ENCODE measurements at places on chromosomes 1 and 21.
A peak's percentile ranks its signal among the peaks of the same experiment; 100 is the strongest.

- no peak for DNase-seq
Observed at GRCh38 chr1:157249739-157250138, 111.5 kb upstream of the ETV3 start.

DNA sequence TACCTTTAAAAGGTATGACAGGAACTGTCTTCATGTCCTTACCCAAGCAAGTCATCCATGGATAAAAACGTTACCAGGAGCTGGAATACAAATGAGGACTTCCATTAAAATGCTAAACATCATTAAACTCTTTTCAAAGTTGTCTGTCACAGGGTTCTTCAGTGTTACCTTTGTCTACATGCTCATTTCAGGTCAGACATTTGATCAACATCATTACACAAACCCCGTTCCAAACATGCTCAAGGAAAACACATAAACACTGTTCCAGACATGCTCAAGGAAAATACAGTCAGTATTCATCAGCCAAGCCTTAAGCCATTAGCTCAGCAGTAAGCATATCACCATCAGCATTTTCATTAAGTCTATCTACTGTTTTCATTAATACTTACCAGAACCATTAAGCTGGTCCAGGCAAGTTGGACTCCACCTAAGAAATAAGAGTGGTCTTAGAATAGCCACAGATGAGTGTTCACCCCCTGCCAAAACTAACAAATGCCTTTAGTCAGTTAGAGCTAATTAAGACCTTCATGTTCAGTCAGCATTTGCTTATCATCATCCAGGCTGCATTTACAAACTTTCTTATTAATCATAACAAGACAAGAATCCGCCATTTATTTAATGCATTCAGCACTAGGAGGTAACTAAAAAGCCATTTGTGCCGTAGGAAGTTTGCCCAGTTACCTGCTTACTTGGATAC lies 2.2 kb downstream of the GAS5 start:
- no peak for DNase-seq

DNA sequence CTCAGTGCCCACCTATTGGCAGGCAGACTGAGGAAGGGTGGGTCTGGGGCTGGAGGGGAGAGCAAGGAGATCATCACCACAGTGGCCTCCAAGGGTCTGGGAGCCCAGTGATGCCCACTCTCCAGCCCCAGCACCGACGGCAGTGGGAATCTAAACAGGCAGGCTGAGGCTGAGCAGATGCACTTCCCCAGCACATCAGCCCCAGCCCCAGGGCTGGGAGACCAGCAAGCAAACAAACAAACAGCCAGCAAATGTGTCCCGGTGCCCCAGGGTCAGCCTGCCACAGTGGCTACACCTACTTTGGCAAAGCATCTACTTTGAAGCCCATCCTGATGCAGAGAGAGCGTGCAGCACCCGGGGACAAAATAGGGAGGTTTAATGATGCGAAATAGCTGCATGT lies 216.3 kb upstream of the ZC3H12A start:
- no peak for DNase-seq

DNA sequence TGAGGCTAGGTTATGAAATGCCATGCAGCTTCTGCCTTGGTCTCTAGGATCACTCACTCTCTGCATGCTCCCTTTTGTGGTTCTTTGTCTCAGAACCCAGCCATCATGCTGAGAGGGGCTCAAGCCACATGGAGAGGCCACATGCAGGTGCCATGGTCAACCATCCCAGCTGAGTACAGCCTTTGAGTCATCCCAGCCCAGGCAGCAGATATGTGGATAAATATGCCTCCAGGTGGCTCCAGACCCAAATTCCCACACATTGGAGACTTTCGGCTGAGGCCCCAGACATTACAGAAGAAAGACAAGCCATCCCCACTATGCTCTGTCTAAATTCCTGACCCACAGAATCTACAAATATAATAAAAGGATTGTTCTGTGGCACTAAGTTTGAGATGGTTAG lies 102.0 kb downstream of the LHX9 start:
- DNase-seq: no peak

DNA sequence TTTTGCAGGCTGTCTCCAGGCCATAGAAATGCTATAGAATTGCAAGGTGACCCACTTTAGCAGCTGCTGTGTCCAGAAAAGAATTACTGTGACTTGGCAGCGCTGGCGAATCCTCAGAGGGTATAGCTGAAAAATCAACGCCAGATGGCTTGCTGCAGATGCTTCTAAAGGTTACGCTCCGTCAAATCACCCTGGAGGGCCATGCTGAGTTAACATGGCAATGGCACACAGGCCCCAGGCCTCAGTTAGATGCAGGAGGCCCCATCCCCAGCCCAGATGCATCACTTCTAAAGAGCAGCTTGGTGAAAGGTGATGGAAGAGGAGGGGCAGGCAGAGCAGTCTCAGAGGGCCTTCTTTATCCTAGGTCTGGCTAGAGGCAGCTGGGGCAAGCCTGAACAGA lies 18.0 kb downstream of the KIAA1614 start:
- DNase-seq: no peak

DNA sequence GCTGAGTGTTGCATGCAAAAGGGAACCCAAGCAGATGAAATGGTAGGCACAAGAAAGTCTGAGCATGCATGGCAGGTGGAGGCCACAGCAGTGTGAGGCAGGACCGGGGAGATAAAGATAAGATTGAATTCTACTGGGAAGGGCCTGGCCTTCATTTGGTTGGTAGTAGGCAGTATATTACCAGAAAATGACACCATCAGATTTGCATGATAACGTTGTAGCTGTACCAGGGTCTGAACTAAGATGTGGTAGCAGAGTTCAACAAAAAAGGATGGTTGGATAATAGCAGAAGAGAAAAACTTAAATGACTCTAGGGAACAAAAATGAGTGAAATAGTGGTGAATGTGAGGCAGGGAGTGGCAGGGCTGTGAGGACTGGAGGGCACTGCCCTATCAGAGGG lies 75.6 kb upstream of the DNAJC6 start:
- DNase-seq: no peak

DNA sequence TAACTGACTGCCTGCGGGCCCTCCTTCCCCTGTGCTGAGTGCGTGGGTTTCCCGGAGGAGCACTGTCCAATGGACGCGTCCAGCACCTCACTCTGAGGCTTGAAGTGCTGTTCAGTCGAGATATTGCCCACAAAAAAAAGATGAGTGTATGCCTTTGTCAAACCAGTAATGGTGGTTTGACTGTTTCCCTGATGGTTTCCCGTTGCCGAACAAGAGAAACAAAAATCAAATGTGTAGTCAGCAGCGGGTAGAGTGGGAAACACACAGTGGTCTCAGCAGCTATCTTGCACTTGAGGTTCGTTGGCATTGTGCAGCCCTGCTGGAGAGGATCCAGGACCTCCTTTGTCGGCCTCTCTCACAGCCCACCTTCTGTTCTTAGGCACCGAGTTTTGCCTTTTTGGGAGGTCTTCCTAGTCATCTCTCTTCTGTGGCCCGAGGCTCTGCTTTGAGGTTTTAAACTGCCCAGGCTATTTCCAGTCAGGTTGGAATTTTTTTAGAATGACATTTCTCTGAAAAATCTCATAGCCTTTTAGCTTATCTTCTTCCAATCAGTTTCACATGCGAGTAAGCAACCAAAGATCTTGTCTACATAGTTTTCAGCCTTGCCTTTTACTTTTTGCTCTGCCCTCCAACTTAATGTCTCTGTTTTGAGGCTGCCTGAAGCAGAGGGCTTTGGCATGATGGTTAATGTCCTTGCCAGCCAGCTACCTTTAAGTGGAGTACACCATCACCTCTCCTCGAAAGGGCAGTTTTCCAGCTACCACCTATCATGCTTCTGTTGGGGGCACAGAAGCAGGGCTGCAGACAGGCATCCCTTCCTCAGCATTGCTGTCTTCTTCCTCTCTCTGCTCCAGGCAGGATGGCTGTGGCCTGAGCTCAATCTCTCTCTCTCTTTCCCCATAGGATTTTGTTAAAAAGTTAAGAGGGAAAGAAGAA lies 132.3 kb downstream of the URB2 start:
- no peak for DNase-seq

- DNase-seq: no peak
Observed at GRCh38 chr1:234732260-234732659, 122.3 kb upstream of the IRF2BP2 start.

DNA sequence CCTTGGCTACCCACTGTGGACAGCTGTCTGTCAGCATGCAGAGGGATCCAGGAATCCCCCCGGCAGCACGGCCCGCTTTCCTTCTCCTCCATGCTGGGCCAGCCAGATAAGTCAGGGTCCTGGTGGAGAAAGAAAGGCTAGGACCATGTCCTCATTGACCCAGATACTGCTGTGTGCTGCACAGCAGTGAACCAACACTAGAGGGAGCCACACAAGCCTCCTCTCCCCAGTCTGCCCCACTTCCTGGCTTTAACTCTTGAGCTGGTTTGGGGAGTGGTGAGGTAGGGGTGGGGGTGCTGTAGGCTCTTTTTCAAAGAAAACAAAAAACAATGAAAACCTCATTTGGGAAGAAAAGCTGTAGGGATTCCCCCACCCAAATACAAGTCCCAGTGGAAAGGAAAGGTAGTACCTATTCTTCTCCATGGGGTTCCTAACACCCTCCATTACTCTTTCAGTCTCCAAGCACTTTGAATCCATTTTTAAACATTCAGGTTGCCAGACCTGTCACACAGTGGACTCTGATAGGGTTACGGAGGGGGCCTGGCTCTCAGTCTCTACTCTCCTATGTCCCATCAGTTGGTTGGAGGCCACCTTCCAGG lies 84.9 kb upstream of the CD1D start:
- no peak for DNase-seq

GRCh38 chr1:49995734-49996133 lies 28.0 kb downstream of the AGBL4 start:
- no peak for DNase-seq

DNA sequence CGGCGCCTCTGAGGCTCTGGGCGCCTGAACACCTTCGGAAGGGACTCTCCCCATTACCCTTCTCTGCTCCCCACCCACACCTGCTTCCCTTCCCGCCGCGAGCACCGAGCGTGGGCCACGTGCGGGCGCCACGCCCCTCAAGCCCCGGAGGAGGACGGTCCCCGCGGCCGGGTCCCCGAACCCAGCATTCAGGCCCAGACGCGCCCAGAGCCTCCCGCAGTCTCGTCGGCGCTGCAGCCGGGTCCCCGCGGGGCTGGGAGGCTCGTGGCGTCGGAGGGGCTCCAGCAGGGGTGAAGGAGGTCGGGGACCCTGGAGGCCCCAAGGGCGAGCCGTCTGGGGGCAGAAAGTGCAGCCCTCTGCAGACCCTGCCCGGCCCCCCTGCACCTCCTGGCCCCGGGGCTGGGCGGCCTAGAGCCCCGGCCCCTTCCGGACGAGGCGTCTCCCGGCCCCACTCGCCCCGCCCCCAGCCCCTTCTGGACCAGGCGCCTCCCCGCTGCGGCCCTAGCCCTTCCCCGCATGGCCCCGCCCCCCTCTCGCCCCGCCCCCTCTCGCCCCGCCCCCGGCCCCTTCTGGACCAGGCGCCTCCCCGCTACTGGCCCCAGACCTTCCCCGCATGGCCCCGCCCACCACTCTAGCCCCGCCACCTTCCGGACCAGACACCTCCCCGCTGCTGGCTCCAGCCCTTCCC lies 378 bp upstream of the SMIM1 start:
- peak; percentile 71 for DNase-seq

GRCh38 chr1:92425617-92426016 lies 61.1 kb downstream of the GFI1 start:
- no peak for DNase-seq

GRCh38 chr1:44067266-44068250 lies 36.3 kb upstream of the SLC6A9 start:
- no peak for DNase-seq

DNA sequence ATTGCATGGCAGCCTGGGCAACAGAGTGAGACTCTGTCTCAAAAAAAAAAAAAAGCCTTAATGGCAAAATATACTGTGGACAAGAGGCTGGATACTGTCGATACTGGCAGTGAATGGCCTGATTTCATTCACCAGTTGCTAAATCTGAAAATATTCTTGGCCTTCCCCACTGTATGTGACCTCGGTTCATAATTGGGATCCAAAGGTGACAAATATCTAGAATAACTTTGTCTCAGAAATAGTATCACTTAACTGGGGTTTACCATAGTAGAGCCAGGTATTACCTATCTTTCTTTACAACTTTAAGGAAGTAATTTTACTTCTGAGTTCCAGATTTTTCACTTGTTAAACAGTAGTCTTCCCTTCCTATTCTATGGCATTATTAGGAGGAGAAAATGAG lies 8.4 kb downstream of the MTF2 start:
- no peak for DNase-seq

DNA sequence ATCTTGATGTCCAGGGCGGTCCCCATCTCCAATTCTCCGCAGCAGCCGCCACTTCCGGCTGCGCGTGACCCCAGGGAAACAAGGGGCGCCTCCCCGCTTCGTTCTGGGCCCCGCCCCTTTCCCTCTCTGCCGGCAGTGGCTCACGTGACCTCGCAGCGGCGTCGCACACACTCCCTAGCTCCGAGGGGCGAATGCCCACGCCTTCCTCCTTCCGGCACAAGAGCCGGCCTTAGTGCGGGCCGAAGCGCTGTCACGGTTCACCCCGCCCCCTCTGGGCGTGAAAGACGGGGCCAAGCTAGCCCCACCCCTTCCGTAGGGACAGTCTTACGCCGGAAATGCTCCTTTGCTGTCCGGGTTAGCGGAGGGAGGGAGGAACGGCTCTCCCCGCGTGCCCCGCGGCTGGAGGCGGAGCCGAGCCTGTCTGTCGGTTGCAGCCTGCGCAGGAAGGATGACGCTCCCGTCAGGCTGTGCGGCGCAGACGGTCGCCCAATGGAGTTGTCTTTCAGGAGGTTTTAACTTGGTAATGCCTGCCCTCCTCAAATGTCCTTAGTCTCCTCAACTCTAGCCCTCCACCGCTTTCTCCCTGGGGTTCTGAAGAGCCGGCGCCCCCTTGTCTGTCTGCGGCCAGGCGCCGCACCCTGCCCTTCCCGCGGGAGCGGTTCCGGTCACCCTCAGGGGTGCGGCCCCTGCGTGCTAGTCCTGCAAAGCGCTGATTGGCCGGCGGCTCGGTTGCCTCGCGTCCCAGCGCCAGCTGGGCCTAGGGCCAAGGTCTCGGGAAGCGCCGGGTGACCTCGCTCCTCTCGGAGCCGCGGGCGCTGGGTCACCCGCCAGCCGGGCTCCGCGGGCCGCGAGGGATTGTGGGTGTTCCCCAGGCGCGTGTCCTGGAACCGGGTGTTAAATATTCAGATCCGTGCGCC lies at the start of gene VPS26C:
VPS26C (minus strand) TSS at position 66 of the 917 bp plus-strand sequence; CDS start at position 26, 40 bp downstream.
- peak; percentile 94 for DNase-seq

- DNase-seq: no peak
Observed at GRCh38 chr1:65332821-65333220, 23.5 kb downstream of the DNAJC6 start.

- no peak for DNase-seq
Observed at GRCh38 chr1:102886638-102887037, 221.7 kb downstream of the COL11A1 start.

GRCh38 chr1:19179597-19180264 lies 30.3 kb downstream of the UBR4 start:
- DNase-seq: no peak

GRCh38 chr1:57072401-57073110 lies 106.7 kb upstream of the C8B start:
- no peak for DNase-seq

DNA sequence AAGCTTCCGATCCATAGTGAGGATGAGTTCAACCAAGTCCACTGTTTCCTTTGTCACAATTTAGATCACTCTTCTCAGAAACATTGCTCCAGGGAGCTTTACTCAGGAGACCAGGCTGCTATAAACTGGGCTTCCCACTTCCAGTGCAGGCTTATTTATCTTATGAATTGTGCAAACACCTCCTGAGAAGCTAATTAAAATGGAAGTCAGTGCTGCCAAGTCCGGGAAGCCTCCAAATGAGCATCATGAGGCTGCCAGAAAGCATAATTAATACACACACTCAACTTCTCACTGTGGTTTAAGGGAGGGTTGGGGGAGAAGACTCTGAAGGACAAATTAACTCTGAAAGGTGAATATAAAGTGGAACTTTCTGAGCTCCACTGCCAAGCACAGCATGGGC lies 145.0 kb upstream of the SGIP1 start:
- DNase-seq: no peak

- DNase-seq: no peak
Observed at GRCh38 chr1:228871314-228872061, 136.2 kb downstream of the RHOU start.

All from stimulated activated CD4-positive, alpha-beta T cell treated with anti-CD3 and anti-CD28 coated beads, Interleukin-15, amount 100 ng/mL, for 1 hour (primary cell).